Fibroblast of skin of right quadriceps (primary cell): ENCODE measurements at places on chromosomes 11 and 22.

- no peak for DNase-seq
Observed at GRCh38 chr11:16902781-16903378, 111.3 kb downstream of the PLEKHA7 start.

DNA sequence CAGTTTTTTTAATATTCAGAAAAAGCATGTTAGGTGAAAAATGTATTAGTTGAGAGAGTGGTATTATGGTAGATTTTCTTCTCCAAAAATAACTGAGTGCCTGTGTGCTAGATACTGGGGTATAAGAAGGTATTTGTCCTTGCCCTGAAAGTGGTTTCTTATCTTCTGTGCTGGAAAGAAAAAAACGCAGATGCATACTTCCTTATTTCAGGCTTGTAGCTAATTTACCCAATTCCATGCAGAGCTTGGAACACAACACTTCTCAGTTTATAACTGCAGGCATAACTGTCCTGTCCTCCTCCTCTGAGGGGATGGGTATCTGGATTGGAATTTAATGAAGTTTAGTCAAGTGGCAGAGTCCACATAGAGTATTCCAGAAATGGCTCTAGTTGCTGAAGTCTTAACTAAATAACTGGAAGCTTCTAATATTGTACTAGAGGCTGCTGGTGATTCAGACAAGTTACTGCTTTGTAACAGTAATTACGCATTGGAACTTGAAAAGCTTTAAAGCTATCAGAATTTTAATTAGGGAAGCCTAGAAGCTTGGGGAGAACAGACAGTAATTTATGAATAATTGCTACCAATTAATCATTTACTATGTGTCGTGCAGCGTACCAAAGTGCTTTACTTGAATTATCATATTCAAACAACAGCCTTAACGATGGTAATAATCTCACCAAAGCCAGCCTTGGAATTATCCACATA lies 12.7 kb upstream of the C11orf91 start:
- no peak for DNase-seq

- no peak for DNase-seq
Observed at GRCh38 chr22:24265734-24266133, 4.9 kb upstream of the SPECC1L start.

DNA sequence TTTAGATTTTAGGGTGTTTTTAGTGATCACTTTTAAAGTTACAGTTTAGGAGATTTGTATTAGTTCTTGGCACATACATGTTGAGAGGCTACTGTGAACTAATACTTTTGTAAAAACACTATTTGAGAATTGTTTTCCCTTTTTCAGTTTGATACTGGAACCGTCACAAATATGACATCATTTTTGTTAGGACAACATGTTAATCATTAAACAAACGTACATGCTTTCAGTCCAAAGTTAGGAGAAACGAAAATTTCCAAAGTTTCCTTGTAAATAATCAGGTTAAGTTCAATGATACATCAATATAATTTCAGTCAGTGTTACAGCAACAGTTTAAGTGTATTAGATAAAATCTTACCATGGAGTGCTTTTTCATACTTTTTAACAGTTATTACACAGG lies 53.1 kb downstream of the SPECC1L start:
- no peak for DNase-seq

- DNase-seq = no peak
Observed at GRCh38 chr11:114110123-114110522, 50.6 kb downstream of the ZBTB16 start.

- DNase-seq = peak; percentile 13
Observed at GRCh38 chr11:16924826-16925560, 89.2 kb downstream of the PLEKHA7 start.

DNA sequence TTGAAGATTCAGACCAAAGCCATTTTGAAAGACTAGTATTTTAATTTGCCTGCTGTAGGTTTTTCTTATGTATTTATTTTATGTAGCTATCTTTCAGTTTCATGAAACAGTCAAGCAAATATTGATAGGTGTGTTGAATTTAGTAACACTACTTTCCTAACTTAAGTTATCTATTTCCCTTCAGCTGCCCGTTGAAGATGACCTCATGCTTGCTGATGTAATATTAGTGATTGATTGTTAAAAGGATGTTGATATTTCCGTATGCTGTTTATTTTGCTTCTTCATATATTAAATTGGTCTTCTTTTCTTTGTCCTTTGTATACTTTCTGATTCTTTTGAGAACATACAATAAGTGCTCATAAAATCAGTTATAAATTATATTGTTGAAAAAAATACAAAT lies 86.8 kb upstream of the CHORDC1 start:
- DNase-seq = no peak

- no peak for DNase-seq
Observed at GRCh38 chr22:27157666-27158370, 500.4 kb downstream of the MIAT start.

- no peak for DNase-seq
Observed at GRCh38 chr11:112966561-112966960, 5.3 kb downstream of the NCAM1 start.

- DNase-seq = peak; percentile 65
Observed at GRCh38 chr11:12224537-12224893, 114.1 kb downstream of the MICAL2 start.

GRCh38 chr11:65542738-65543390 lies 15.3 kb downstream of the LTBP3 start:
- DNase-seq = no peak

GRCh38 chr11:112159098-112160065 lies 4.5 kb downstream of the IL18 start:
- DNase-seq = no peak

- DNase-seq = peak; percentile 96
Observed at GRCh38 chr11:72793425-72794367, at the start of gene STARD10. Gene STARD10, minus strand, starts transcription at chr11:72794047. Its CDS starts 12,866 bp downstream, at chr11:72781181.

DNA sequence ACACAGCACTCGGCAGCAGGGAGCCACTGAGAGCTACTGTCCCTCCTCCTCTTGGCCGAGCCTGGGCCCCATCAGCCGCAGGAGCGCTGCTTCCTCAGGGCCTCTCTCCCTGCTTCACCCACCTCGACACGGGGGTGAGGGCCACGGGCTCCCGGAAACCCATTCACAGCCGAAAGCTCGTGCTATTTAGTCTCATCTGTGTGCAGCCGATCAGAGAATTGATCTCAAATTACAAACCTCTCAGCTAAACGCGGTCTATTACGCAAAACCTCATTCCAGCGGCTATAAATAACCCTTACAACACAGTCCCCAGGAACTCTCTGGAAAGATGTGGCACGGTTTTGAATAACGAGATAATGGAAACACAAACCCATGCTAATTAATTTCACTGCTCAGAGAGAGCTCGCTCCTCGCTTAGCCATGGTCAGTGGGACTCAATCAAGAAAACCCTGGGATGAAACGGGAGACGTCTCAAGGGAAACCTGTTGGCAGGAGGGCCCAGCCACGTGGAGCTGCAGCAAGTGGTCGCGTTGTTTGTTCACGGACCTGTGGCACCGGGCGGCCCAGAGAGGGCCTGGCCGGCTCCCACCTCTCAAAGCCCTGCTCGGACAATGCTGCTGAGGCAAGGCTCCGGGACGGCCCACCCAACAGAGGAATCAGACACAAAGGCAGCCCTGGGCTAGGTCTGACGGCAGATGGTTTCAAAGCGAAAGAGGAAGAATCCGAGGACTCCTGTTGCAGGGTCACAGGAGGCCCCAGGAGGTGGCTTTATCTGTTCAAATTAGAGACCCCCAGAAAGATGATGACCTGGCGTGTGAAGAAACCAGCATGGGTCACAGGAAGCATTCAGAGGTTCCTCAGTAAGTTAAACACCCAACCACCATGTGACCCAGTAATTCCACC lies 210.5 kb downstream of the CTTN start:
- peak; percentile 75 for DNase-seq

DNA sequence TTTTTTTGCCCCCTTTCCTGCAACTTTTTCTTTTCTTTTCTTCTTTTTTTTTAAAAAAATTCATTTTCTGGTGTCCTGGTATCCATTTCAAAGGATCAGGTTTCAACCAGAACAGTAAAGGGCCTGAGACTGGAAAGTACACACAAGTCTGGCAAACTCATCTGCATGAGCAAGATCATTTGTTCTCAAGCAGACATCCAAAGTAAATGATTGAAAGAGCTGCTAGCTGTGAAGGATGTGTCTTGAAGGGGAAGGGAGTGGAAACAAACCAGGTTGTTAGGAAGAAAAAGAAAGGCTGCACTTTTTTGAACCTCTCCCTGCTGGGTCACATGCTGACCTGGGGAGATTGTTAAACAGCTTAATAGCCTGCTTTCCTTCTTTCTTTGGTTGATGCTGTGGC lies 5.3 kb downstream of the YAP1 start:
- DNase-seq = peak; percentile 51

DNA sequence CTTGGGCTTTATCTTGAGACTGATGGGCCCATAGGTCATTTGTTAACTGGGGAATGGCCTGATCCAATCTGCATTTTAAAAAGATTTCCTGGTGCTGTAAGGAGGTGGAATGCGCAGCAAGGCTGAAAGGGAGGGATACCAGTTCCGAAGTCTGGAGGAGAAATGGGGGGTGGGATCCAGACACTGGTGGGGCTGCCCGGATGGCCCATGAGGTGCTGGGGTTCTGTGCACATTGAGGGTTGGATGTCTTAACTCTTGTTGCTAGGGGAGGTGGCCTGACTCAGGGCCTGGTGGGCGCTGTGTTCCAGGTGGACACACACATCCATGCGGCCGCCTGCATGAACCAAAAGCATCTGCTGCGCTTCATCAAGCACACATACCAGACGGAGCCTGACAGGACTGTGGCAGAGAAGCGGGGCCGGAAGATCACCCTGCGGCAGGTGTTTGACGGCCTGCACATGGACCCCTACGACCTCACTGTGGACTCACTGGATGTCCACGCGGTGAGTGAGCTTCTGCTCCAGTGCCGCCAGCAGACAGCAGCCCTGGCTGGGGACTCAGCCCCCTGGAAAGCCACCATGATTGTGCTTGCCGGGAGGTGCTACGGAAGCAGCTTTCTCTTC lies 38.1 kb downstream of the AMPD3 start:
- DNase-seq = no peak

GRCh38 chr22:43625242-43625641 lies 186.9 kb downstream of the EFCAB6 start:
- no peak for DNase-seq

GRCh38 chr11:26286472-26287066 lies 45.4 kb upstream of the ANO3 start:
- DNase-seq = peak; percentile 32

- peak; percentile 86 for DNase-seq
Observed at GRCh38 chr11:72821920-72822799, 7.9 kb downstream of the ATG16L2 start.

GRCh38 chr11:118081241-118081958 lies 4.5 kb downstream of the TMPRSS4 start:
- no peak for DNase-seq

DNA sequence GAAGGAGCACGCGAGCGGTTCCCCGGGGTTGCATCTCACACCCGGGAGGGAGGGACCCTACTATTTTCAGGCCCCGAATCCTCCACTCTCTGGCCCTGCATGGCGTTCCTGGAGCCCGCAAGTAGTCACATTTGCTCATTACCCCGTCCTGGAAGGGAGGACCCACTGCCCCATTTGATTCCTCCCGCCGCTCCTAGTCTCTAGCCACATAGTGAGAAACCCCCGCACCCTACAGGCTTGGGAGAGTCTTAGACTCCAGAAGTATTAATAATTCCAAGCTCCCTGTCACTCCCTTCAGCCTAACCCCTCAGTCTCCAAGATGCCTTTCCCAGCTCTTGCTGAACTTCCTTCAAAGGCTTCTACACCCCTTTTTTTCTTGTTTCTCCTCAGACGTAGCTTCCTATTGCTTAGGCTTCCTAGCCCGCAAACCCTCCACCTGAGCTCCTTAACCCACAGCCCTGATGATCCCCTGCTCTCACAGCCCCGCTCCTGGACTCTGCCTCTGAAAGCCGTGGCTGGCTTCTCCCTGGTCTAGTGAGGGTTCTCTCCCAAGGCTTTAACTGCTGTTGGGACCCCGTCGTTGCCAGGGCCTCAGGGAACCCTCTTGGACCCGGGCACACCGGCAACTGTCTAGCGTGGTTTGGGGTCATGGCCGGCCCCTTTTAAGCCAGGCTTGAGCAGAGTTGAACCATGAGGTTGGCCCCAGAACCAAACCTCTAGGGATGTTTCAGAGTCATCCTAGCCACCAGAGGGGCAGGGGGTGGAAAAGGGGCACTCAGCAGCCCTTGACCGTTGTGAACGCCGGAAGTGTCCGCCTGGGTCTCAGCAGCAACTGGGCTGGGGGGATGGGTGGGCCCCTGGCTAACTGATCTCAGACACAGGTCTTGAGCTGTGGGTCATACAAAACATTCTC lies 862 bp downstream of the GGA1 start:
- DNase-seq = peak; percentile 10

DNA sequence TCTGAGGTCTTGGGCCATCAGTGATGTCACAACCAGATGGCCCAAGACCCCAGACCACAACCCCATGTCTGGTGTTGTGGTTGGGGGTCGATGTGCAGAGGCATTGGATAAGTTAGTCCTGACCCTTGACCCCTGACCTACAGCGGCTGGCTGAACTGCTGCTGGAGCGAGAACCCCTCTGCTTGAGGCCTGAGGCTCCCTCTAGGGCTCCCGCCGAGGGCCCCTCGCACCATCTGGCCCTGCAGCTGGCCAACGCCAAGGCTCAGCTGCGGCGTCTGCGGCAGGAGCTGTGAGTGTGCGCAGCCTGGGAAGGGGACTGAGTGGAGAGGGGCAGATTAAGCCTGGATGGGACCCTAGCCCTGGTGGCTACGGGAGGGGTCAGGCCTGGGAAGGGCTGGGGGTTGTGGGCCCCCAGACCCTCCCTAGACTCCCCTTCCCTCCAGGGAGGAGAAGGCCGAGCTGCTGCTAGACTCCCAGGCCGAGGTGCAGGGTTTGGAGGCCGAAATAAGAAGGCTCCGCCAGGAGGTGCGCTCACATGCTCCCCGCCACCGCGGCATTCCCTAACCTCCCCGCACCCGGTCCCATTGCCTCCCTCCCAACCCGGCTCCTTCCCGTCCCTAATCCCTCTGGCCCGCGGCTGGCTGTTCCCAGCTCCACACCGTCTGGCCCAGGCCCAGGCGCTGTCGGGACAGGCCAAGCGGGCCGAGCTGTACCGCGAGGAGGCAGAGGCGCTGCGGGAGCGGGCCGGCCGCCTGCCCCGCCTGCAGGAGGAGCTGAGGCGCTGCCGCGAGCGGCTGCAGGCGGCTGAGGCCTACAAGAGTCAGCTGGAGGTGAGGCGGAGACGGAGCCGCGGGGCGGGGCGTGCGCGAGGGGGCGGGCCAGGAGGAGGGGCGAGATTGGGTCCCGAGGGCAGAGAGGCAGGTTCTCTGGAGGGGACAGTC lies 2.1 kb downstream of the CCDC88B start:
- peak; percentile 85 for DNase-seq

GRCh38 chr11:45907911-45908370 lies 870 bp upstream of the FREY1 start:
- DNase-seq = no peak

- DNase-seq = no peak
Observed at GRCh38 chr11:416757-417621, 2.2 kb upstream of the SIGIRR start.

- DNase-seq = peak; percentile 72
Observed at GRCh38 chr11:106925245-106925644, 93.0 kb downstream of the GUCY1A2 start.
